Lower leg skin (tissue), 4 donors: ENCODE measurements at places on chromosomes 11 and 22.

DNA sequence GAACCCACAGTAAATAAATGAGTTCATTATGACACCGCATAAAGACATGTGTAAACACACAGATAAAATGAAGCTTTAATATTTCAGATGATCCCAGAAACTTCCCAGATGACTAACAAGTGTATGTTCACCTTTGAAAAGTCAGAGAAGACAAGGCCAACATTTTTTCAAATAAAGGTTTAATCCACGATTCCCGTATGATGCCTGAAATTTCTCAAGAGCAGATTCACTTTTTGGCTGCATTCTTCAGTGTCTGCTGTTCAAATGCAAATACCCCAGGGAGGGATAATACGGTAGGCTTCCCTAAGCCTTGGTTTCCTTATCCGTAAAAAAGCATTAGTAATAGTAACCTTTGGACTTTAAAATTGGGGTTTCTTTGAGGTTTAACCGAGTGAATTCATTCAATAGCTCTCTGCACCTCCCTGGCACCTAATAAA, 62.5 kb downstream of the SYTL2 start:
- no peak for DNase-seq

GRCh38 chr22:44217346-44217745, 36.6 kb downstream of the PARVG start:
- DNase-seq = no peak

- no peak for DNase-seq
Measured at GRCh38 chr11:32092581-32093170, 1.8 kb downstream of the RCN1 start.

DNA sequence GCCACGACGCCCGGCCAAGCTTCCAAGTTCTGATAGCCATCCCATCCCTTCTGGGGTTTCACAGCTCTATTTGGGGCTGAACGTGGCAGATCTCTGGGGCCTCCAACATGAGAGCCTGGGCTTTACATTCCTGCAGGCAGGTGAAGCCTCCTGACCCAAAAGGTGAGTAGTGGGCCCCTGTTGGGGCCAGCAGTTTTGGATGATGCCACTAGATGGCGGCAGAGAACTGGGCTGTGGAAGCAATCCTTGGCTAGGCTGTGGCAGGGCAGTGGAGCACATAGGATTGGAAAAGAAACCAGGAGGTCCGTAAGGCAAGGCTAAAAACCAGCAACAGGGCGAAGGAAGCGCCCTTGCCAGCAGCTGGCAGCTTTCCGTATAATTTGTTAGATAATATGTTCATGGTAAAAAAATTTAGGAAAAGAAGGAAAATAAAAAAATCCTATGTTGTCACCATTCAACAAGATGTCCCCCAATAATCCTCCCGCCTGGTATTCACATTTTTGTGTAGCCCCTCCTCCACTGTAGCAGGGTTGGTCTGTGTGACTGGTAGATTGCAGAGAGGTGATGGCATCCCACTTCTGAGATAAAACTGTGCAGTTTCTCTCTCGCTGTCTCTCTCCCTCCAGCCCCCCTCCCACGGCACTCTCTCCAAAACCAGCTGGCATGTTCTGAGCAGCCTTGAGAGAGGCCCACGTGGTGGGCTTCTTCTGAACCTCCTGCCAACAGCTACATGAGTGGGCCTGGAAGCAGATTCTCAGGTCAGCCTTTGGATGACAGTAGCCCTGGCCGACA, 43.6 kb upstream of the OR4B1 start:
- DNase-seq = no peak

DNA sequence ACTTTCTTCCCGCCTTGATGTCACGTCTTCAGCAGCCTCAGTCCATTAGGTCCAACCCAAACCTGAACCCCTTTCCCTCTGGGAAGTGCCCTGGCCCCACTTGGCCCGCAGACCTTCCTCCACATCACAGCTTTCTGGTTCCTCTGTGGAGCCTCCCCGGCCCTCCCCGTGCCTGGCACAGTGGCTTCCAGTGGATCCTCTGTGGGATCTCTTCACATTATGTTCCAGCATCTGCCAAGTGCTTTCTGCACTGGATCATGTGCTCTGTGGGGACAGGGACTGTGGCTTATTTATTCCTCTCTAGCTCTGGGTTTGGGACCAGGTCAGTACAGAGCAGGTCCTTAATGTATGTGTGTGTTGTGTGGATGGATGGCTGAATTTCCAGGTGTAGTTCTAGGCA, 30.9 kb downstream of the POLR3H start:
- DNase-seq = no peak

DNA sequence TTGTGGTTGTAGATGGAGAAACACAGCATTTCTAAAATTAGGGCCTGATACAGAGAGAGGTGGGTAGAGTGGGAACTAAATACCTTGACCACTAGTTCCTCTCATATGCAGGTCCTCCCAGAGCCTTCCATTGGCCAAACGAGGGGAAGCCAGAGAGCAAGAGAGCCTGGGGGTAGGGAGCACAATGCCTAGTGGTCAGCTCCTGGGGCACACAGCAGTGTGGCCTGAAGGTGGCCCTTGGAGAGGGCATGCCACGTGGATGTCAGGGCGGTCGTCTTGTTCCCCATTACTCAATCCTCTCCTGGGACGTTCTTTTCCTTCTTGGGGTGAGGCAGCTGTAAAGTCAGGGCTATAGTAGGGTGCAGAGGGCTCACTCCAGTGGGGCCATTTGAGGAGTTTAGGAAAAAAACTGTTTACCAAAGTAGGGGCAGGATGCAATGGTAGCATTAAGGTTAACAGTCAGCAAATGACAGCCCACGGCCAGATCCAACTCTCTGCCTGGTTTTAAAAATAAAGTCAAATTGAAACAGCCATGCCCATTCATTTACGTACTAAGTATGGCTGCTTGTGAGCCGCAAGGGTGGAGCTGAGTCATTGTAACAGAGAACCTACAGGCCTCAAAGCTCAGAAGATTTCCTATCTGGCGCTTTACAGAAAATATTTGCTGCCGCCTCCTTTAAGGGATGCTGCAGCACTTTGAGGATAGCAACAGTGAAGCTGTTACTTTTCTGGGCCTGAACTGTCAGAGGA, 7.6 kb downstream of the MYO18B start:
- DNase-seq = no peak

DNA sequence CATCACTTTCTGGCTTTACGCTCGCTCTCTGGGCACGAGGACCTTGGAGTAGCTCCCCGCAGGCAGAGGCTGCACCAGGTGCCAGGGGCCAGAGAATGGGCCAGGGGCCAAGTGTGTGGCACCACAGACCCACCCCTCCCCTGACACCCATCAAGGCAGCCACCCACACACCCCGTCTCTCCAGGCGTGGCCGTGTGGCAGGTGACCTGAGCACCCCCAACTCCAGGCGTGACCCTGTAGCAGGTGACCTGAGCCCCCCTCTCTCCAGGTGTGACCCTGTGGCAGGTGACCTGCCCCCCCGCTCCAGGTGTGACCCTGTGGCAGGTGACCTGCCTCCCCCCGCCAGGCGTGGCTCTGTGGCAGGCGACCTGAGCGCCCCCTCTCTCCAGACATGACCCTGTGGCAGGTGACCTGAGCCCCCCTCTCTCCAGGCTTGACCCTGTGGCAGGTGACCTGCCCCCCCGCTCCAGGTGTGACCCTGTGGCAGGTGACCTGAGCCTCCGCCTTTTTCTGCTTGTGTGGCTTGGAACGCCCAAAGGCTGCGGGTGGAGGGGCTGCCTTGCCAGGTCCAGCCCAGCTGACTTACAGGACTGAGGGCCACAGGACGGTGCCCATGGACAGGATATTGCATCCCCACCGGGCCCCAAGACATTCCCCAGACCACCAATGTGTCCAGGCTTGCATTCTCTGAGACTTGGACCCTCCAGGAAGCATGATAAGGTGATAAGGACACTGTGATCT, 667.2 kb downstream of the BRD1 start:
- no peak for DNase-seq

- DNase-seq = no peak
Measured at GRCh38 chr11:93131709-93132108, 66.1 kb downstream of the SLC36A4 start.

GRCh38 chr11:86514453-86514852, 139.8 kb downstream of the CCDC81 start:
- DNase-seq = no peak

DNA sequence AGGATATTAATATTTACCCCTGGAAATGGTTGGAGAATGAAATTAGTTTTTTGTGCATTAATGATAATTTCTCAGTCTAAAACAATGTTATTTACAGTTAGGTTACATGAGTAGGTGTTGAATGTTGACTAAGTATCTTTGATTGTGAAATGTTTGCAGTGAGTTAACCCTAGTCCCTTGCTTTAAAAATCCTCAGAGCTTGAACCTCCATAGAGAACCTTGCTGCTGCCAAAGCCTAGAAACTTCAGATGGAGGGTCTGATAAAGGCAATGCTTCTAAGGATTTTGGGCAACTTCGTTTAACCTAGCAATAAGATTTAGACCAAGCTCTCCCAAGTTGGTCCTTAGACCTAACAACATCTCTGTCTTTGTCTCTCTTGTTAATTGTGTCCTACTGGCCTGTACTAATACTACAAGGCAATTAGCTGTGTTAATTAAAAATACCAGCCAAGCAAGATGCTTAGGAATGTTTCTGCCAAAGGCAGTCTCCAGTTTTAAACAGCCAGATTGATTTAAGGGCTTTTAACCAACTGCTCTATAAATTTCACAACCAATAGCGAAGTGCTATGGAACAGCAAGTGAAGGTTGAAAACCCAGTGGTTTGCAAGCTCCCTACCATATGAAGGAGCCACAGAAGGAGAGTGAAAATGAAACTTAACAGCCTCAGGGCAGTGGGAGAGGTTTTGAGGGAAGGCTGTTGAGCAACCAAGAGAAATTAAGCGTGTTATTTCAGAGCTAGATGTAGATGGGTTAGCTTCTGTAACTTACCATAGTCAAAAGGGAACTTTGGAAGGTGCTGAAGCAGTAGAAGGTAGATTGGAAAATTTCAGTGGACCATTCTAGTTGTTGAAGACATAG, 295.9 kb upstream of the ANO5 start:
- no peak for DNase-seq
